ENCODE measurements at places on chromosomes 1 and 21.
A peak's percentile ranks its signal among the peaks of the same experiment; 100 is the strongest.

DNA sequence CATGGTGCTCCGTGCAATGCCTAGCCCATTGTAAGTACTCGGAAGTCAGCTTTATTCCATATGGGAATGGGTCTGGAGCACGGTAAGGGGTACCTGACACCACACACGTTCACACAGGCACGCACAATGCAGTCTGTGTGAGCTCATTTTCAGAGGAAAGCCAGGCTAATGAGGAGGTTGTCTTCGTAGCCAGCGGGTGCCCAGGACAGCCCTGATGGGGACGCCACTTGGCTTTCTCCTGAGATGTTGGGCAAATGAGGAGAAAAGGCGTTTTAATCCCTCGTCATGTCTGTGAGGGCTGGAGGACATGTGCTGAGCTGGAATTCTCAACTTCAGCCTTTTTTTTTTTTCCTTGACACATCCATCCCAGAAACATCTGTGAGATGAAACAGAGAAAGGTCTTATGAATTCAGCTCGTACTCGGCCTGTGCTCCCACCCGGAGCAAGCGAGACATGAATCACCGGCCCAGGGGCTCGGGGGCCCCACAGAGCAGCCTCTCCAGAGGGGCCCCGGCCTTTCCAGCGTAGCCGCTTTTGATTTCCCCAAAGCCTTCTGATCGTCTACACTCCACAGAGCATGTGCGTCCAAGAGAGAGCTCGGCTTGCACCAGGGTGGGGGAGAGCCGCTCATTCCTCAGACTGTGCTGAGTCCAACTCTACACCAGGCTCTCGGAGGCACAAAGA lies 125.1 kb downstream of the EPHB2 start:
- no peak for DNase-seq

- no peak for DNase-seq
Observed at GRCh38 chr1:220378571-220379302, 106.5 kb upstream of the RAB3GAP2 start.

DNA sequence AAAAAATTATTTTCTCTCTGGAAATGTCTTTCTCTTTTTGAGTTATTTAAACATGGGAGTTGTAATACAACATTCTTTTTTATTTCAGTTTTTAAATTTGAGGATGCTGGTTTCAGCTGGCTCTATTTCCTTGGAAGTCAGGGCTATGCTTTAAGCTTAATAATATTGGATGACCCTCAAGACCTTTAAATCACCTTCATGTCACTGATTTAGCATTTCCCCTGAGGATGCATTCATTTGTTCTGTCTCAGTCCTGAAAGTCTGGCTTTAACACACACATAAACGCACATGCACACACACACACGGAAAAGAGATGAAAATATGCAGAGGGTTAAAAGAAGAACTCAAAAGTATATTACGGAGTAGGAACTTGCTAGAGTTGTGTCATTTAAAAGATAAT lies 260.5 kb downstream of the PTBP2 start:
- no peak for DNase-seq

DNA sequence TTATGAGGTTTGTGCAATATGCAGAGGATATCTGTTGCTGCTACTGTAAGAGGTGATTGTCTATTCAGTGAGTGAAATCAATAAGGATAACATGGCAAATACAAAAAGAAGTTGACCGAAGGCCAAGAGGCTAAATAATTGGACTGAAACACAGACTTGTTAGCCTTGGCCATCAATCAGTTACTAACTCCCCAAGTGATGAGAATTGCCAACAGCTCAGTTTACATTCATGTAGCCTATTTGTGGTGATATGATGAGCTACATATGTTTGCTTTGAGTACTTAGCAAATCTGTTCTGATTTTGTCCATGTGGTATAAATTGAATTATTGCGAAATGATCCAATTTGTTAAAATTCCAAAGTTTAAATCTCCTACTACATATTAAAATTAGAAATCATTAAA lies 68.6 kb upstream of the VAV3 start:
- no peak for DNase-seq

- no peak for DNase-seq
Observed at GRCh38 chr1:20660847-20661206, 342 bp downstream of the DDOST start.

- DNase-seq, result no peak
Observed at GRCh38 chr1:192475970-192476369, 99.6 kb upstream of the RGS1 start.

- no peak for DNase-seq
Observed at GRCh38 chr1:48582408-48582807, 110.4 kb upstream of the SPATA6 start.

DNA sequence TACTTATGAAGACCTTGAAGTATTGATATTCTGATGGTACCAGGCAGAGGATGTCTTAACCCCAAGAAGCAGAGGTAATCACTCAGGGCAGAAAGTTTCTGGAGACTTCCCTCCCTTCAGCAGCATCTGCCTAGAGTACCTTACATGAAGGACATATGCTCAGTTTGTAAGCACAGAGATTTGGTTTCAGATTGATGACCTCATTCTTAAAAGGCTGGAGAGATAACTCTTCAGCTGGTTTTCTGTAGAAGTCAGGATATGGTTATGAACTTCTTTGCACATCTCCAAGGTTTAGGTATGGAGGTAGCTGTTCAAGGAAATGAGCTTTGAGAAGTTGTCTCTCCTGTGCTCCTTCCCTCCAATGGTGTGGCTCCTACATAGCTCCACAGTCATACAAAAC lies 148.7 kb downstream of the HHIPL2 start:
- DNase-seq, result no peak

DNA sequence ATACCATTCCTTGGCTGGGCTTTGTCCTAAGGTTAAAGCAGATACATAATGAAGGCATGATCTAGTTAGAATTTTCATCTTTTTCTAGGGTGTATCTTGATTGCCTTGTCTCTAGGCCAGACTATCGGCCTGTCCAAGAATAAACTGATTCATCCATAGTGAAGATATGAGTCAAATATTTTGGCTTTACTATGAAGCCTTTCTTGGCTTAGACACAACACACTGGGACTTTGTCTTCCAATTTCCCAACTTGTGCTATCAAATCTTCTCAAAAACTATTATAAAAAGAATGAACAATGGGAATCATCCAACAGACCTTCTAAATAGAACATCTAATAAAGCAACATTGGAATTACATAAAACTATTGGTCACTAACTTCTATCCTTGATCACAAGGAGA lies 64.8 kb downstream of the WARS2 start:
- DNase-seq, result no peak

DNA sequence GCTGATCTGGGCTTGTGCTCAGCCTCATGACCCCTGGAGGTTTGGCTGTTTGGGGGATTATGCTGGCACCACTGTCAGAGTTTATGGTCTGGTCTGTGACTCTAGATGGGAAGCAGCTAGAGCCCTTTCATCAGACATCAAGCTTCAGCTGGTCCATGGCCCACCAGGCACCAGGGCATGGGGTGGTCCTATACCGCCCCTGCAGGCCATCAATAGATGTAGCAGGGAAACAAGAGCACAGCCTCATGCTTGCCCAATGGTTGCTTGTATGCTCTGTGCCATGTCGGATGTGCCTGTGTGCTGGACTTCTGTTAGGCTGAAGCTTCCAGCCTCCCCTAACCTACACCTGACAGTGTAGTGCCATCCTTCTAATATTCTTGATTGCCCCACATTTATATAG lies 71.1 kb upstream of the CD34 start:
- DNase-seq, result no peak

DNA sequence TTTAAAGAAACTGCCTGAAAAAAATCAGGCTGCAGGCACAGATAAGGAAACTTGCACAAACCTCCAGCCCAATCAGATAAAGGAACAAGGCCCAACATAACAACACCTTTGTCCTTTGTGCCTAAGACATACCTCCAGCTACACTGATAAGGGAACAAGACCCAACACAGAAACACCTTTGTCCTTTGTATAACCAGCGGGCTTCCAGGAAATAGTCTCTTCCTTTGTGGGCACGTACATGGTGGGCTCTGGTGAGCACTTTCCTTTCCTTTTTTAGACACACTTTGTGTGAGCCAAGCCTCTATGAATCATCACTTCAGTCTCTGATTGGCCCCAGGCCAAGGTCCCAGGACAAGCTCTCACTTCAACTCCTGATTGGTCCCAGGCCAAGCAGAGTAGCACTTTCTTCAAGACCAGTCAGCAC lies 23.6 kb downstream of the ZNF670 start:
- DNase-seq, result no peak

GRCh38 chr1:5577255-5578040 lies 414.8 kb downstream of the NPHP4 start:
- no peak for DNase-seq

DNA sequence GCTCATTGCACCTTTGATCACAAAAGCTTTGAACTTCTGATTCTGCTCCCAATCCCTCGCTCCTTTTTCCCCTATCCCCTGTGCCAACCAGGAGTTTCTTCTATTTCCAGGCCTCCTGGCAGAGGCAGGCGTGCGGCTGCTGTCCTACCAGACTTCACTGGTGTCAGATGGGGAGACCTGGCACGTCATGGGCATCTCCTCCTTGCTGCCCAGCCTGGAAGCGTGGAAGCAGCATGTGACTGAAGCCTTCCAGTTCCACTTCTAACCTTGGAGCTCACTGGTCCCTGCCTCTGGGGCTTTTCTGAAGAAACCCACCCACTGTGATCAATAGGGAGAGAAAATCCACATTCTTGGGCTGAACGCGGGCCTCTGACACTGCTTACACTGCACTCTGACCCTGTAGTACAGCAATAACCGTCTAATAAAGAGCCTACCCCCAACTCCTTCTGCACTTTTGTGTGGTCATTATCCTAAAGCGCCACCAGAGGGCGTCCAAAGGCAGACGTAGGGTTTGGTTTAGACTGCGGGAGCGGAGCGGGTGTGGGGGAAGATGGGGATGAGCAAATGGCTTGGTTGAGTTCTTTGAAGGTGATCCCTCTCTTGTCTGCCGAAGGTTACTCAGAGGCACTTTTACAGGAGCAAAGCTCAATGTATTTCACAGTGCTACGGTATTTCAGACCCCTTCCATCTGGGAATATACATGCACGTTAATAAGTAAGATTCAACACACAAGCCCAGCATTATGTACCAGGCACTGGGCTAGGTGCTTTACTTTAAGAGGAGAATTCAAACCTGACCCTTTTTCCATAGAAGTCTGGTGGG lies 24.7 kb downstream of the HMGCS2 start:
- DNase-seq, result peak; percentile 80

DNA sequence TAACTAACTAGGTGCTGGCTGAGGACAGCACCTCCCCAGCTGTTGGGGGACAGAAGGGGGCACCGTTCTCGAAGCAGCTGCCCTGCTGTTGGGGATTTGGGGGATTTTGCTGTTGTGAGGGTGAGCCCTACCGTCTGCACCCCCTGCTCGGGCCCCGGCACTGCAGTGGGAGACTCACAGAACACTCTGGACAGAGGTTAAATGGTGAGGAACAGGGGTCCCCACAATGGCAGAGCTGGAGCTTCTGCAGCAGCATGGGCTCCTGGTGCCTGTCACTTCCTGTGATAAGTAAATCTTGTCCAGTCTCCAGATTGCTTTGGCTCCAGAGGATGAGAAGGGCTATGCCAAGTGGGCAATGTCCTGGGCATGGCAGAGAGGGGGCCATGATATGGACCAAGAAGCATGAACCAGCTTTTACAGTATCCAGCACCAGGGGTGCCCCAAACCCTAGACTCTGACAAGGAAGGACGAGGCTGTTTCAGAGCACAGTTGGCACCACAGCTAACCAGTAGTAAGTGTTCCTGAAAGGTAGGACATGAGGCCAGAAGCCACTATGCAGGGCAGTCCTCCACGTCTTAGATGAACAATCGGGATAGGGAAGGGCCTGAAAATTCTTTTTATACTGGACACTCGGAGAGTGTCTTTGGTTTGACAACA lies 365.1 kb upstream of the VAMP3 start:
- DNase-seq, result no peak

- no peak for DNase-seq
Observed at GRCh38 chr21:31780944-31781343, 49.0 kb upstream of the SCAF4 start.

GRCh38 chr1:80447526-80447925 lies 1353.2 kb upstream of the ADGRL2 start:
- no peak for DNase-seq

DNA sequence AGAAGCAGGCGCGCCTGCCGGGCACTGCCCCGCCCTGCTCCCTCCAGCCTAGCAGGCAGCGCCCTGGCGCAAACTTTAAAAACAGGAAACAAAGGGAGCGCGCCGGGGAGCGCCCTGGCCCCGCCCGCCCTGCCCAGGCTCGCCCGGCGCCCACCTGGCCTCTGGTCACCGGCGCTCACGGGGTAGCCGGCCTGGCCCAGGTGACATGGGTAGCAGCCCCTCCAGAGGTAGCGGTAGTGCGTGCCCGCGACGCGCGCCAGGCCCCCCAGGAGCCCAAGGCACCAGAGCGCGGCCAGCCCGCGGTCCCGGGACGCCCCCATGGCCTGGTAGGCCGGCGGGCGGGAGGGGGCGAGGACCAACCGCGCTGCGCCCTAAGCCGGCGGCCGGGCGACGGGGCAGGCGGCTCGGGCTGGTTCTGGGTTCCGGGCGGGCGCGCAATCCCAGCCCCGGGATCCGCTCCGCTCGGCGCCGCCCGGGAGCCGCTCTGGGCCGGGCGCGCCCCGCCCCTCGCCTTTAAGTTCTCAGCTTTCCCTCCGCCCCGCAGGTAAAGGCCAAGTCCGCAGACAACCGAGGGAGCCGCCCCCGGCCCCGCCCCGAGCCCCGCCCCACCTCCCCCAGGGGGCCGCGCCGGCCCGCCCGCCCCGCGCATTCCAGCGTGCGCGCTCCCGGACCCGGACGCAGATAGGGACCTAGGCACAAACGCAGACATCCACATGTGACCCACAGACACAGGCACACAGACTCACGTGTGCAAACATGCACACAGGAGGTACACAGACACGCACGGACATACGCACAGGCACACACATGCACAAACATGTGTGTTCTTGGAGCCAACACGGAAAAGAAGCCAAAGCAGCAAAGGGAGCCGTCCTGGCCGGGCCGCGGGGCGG lies 76.7 kb downstream of the ARHGEF16 start:
- peak; percentile 78 for DNase-seq

DNA sequence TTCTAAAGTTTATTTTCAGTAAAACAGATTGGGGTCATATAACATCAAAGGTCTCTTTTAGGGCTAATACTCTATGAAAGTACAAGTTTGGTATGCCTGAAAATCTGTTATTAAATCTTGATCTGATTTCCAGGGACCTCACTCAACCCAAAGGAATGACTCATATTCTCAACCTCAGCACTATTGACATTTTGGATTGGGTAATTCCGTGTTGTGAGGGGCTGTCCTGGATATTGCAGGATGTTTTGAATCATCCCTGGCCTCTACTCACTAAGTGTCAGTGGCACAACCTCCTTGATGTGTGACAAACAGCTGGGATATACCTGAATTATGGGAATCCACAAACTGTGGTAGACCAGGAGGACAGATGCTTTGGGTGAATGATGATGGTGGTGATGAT lies 51.5 kb upstream of the CYP2J2 start:
- no peak for DNase-seq

DNA sequence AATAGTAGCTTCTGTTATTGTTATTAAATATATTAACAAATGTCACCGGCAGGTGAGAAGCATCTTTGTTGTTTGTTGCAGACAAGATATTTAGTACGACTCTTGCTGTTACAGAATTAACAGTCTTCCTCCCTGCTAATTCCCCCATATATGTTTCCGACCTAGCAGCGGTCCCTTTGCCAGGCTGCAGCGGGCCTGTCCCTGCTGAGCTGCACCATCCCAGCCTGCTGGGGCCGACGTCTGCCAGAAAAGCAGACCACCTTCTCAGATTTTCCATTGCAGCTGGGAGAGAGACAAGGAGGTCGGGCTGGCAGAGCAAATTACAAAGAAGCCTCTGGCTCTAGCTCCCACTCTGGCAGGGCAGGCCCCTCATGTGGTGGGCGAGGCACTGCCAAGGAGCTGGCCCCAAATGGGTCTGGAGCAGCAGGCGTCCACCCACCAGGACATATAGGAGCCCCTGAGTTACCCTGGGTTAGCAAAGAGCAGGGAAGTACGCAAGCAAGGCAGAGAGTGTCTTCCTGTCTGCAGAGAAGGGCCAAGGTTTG lies 142.7 kb downstream of the FOXD2 start:
- DNase-seq, result no peak
